H4 (cell line): ENCODE measurements at places on chromosomes 6 and 20.
A peak's percentile ranks its signal among the peaks of the same experiment; 100 is the strongest.

- no peak for DNase-seq
These were observed 34.9 kb upstream of the RALGAPA2 start for GRCh38 chr20:20747298-20747697.

- DNase-seq = no peak
These were observed 11.6 kb downstream of the NRN1 start for GRCh38 chr6:5994999-5995657.

- DNase-seq = no peak
These were observed 184.4 kb downstream of the EYA2 start for GRCh38 chr20:47079047-47079446.

- DNase-seq = no peak
These were observed 67.5 kb upstream of the MBOAT1 start for GRCh38 chr6:20279608-20280287.

DNA sequence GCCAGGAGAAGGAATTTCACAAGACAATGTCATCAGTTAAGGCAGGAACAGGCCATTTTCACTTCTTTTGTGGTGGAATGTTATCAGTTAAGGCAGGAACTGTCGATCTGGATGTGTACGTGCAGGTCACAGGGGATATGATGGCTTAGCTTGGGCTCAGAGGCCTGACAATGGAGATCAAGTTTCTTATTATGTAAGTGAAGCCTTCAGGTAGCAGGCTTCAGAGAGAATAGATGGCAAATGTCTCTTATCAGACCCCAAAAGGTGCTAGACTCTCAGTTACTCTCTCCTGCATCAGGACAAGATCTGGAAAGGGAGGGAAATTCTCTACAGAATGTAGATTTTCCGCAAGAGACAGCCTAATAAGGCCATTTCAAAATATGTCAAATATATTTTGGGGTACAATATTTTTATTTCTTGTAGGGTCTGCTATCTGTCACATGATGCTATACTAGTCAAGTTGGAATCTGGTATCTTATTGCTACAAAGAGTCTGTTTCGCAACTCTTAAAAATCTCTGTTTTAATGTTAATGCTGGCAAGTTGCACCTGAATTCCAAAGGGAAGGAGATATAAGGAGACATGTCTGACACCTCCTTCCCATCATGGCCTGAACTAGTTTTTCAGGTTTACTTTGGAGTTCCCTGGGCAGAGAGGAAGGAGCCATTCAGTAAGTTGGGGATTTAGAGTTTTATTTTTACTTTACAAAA is 48.8 kb downstream of the TRDN start:
- DNase-seq = no peak

- no peak for DNase-seq
These were observed 61.4 kb upstream of the UFL1 start for GRCh38 chr6:96460052-96460700.

- DNase-seq = peak; percentile 61
These were observed 63.3 kb upstream of the ZNF133 start for GRCh38 chr20:18224968-18225568.

DNA sequence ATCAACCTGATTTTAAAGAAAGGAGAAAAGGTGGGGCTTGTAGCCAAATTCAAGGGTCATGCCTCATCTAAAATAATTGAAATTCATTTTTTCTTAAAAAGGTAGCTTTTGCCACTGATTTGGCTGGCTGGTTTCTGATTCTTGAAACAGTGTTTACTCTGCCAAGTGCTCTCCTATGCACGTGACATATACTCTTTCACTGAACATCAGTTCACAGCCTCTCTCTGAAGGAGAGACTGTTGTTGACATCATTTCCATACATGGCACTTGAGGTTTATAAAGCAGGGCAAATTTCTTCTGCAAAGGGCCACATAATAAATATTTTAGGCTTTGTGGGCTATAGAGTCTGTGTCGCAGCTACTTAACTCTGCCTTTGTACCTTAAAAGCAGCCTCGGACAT is 40.4 kb upstream of the DOK5 start:
- no peak for DNase-seq

DNA sequence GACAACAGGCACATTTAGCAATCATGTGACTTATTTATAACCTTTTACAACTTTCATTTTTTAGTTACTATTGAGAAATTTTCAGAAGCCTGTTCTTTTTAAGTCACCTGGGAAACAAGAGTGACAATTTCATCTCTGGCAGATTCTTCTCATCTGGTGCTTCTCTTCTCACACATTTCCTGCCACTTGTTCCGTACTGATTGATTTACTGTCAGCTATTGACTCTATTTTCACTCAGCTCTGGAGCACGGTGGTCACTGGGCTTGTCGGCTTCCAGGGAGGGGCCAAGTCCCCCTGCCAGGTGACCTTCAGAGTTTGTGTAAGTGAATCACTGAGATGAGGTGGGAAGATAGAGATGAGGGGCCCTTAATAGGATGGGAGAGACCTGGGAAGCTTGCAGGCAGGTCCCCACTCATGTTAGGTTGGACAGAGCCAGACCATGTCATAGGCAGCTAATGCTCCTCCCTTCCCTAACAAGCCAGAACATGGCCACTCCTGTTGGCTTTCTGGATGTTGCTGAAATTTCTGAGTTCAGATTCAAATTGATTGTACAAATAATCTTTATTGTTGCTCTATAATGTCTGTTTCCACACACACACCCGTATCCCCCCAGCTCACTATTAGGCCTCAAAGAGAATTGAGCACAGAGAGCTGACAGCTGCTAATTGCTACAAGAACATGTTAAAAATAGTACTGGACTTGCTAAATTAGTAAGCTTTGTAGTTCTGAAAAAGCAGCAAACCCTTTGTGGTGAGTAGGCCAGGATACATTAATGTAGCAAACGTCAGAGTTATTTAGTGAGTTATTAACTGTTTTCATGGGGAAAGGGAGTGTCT is 13.3 kb downstream of the DUSP22 start:
- DNase-seq = no peak

GRCh38 chr6:107735906-107736635 is 88.0 kb downstream of the SCML4 start:
- DNase-seq = no peak

DNA sequence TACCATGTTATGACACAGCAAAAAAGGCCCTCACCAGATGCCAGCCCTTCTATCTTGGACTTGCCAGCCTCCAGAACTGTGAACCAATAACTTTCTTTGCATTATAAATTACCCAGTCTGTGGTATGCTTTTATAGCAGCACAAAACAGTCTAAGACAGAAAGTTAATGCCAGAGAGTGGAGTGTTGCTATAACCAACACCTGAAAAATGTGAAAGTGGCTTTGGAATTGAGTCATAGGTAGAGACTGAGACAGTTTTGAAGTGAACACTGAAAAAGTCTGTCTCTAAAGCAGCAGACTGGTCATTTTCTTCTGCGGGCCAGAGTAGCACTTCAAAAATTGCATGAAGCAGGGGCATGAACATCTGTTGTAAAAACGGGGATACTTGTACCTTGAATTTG is 28.0 kb upstream of the ASIP start:
- DNase-seq = no peak

DNA sequence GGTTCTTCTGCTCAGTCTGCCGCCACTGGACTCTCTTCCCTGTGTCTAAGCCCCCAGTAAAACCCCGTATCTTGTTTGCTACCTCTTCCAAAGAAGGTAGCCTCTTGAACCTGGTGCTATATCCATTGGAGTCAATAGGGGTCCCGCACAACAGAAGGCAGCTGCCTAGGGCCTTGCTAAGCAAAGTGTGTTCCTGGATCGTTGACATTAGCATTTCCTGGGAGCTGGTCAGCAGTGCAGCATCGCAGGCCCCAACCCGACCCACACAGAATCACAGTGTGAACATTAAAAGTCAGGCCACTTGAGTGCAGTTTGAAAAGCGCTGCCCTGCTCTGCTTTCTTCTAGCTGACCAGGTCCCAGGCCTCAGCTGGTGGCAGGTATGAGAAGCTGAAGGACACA is 2.9 kb downstream of the ADA start:
- DNase-seq = no peak

- DNase-seq = no peak
These were observed 87.9 kb downstream of the KIF13A start for GRCh38 chr6:17899491-17899890.

DNA sequence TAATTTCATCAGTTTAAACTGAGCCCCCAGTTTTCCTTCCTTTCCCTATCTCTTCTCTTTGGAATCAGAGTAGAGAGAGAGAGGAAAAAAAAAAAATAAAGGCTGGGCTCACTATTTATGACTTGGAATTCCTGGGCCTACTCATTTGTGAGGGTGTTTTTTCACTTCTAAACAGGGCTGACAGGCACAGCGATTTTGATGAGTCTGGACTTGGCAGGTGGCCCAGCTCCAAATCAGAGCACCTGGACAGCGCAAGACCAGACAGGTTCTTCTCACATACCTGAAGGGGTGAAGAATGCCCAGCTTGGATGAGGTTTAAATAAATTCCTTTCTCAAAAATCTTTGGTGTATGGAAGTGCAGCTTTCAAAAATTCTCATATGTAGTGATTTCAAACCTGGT is 122.2 kb downstream of the KIF13A start:
- DNase-seq = no peak

DNA sequence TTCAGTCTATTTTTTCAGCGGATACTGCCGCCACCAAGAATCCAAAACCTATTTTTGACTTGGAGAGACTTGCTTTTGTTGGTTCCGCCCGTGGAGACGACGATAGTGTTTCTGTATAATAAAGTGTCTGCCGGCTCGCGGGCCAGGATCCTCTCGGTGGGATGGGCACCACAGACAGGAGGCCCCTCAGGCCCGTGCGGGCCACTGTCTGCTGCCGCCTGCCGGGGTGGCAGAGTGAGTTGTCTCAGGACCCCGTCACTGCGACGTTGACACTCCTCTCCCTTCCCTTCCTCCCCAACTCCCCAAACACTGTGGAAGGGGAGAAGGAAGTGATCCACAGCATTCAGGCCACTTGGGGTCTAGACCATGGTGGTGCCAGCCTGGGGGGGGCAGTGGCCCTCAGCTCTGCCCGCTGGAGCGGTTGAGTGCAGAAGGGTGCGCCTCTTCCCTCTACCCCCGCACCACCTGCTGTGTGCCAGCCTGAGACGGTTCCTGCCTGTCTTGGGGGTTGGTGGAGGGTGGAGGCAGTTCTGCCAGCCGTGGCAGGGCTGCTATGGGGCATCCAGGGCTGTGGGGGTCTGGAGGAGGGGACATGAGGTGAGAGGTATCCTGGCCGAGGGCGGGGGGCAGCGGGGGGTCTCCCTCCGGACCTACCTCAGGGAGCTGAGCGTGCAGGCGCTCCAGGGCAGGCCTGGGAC is 17.5 kb downstream of the RBM38 start:
- DNase-seq = no peak

- no peak for DNase-seq
These were observed 101.9 kb downstream of the FIG4 start for GRCh38 chr6:109793021-109793420.

- DNase-seq = no peak
These were observed 11.0 kb upstream of the FOXO3 start for GRCh38 chr6:108549741-108550140.

DNA sequence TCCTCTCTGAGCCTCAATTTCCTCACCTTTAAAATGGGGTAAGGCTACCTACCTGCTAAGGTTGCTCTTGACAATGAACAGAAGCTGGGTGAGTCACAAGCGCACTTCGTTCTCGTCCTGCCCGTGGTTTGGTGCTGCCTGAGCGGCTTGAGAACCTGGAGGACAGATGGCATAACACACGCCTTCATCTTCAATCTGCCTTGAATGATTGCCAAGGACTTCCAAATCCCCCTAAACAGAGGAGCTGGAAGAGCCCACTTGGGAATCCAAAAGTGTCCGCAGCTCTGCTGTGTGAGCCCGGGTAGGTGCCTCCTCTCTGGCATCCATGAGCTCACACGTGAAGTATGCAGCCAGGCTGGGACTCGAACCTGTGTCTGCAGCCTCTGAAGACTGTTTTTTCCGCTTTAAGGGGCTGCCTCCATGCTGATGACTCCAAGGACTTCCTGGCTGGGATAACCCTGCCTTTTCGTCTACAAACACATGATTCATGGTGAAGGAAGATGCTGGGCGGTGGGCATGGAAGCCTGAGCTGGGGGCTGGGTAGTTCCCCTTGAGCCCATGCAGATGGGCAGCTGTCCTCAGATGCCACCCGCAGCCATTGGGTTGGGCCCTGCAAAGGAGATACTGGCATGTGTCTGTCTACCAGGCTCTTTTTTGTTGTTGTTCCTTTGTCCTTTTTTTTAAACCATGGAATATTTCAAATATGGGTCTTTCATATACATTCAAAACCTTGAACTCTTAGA is 25.3 kb upstream of the CSNK2A1 start:
- no peak for DNase-seq

DNA sequence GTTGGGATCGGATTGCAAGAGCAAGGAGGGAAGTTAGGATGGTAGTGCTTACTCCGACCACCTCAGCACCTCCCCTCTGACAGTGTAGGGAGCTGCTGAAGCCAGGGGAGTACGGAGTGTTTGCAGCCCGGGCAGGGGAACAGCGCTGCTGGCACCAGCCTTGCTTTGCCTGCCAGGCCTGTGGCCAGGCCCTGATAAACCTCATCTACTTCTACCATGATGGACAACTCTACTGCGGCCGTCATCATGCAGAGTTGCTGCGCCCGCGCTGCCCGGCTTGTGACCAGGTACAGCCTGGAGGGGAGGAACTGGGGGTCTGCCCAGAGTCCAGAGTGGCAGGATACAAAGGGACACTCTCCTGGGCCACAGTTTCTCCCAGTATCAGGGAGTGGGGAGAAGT is 2.2 kb upstream of the TOMM6 start:
- DNase-seq = no peak

DNA sequence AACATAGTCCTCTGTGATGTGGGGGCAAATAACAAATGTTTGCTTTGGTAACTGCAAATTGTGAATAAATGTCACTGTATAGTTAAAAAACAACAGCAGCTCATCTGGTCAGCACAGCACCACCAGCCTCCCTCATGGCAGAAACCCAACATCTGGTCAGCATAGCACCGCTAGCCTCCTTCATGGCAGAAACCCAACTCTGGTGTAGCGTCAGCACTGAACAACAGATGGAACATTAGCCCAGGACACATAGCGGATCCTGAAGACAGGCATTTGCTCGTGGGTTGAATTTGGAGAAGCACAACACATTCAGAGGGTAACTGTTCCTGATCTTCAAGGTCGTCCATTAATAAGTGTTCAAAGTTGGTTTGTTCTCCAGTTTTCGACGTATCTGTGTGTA is 265.9 kb downstream of the DLL1 start:
- DNase-seq = peak; percentile 68

DNA sequence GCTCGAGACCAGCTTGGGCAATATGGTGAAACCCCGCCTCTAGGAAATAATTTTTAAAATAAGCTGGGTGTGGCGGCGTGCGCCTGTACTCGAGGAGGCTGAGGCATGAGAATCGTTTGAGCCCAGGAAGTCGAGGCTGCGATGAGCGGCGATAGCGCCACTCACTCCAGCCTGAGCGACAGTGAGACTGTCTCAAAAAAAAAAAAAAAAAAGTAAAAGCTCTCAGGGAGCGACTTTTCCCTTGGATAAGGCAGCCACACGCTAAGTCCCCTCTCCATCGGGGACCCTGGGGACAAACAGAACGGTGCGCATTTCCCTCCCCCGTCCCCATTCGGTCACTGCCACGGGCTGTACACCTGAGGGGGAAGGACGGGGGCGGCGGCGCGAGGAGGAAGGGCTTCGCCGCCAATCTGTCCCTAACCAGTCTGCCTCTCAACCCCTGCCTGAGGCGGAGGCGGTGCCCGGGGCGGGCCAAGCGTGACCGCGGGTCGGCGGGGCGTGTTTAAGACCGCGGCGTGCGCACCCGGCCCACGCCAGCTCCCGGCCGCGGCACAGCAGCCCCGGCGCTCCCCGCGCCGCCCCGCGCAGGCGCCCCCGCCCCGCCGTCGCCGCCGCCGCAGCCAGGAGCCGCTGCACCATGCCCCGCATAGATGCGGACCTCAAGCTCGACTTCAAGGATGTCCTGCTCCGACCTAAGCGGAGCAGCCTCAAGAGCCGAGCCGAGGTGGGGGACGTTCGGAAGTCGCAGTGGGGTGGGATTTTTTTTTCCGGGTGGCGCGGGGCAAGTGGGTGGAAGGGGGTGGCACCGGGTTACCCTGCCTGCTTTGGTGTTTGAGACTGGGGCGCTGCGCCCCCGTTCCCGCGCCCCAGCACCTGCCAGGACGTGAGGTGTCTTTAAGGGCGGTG is at the start of gene GMPR:
TSS of gene GMPR (plus strand) at position 531 of the 906 bp plus-strand sequence. CDS start at position 638, 107 bp downstream.
- peak; percentile 31 for DNase-seq
